ENCODE measurements at places on chromosomes 2 and 18.

DNA sequence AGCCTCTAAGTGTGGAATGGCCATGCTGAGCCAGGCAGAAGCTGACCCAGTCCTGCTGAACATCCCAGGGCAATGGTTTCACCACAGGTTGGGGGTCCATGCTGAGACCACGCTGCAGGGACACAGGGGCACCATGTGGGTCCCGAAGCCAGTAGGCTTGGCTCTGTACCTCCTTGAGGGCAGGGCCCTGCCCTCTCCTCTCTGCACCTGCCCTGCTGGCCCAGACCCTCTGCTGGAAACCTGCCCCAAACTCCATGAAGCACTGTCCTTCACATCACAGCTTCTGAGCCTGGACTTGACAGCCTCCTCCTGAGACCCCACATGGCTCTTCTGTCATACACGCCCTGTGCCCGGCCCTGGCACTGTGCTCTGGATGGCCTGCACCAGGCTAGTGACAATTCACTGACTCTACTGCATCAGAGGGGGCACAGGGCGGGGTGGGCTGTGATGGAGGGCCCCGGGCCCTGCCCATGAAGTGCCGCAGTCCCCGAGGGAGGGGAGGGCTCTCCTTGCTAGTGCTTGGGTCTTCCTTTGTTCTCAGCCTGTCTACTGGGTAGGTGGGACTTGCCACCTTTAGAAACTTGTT is 24.7 kb downstream of the HS6ST1 start:
- no peak for DNase-seq

DNA sequence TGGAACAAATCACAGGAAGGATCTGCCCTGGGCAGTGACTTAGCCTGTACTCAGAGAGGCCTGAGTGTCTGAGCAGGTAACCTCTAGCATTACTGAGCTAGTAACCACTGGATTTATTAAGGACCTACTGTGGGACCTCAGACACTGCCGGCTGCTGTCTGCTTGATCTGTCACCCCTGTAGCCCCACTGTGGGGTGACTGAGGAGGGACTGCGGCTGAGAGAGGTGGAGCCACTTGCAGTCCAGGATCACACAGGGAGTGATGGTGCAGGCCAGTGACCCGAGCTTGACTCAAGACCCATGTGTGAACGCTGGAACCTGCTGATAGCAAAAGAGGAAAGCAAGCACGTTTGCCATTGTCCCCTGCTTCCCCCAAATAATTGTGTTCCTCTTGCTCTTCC is 15.6 kb downstream of the CHMP1B start:
- DNase-seq = no peak

GRCh38 chr2:151119374-151119773 is 142.3 kb downstream of the RBM43 start:
- no peak for DNase-seq

DNA sequence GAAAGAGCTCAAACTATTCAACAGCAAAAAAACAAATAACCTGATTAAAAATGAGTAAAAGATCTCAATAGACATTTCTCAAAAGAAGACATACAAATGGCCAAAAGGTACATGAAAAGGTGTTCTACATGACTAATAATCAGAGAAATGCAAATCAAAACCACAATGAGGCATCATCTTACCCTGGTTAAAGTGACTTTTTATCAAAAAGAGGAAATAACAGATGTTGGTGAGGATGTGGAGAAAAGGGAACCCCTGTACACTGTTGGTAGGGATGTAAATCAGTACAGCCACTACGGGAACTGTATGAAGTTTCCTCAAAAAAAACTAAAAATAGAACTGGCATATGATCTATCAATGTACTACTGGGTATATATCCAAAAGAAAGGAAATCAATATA is 39.8 kb upstream of the TMEM163 start:
- DNase-seq = no peak

DNA sequence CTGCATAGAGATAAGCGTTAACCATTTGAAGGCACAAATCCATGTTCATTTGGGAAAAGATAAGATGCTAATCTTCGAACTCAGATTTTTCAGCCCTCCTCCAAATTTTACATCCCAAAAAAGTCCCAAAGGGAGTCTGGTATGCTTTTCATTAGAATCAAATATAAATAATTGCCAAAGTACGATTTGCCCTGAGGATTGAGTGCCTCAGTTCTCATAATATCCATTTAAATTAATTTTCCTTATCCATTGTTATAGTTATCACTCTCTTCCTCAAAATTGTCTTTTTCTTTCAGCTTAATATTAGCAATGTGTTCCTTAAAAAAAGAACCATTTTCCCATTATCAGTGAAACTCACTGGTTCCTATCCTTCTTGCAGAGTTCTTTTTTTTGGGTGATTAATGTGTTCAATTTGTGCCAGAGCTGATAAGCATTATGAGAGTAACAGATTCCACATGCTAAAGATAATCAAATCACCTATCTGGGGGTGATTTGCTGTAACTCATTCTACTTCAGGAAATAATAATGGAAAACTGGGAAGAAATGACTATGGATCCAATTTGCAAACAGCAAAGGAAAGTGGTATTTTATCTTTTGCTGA is 686 bp downstream of the HNMT start:
- DNase-seq = no peak

DNA sequence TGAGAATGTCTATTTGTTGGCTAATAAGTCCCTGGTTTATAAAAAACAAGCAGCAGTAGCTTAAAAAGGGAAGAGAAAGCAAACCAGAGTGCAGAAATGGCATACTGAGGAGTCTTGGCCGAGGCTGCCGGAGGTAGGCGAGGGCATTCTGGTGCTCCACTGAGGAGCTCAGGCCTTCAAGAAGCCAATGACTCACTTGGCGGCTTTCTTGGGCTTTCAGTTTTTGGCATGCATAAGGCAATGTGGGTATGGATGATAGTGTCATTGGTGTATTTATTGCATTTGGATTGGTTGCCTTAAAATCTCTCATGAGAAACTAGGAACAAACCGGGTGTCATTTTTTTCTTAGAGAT is 119.6 kb upstream of the ARL5A start:
- DNase-seq = no peak

DNA sequence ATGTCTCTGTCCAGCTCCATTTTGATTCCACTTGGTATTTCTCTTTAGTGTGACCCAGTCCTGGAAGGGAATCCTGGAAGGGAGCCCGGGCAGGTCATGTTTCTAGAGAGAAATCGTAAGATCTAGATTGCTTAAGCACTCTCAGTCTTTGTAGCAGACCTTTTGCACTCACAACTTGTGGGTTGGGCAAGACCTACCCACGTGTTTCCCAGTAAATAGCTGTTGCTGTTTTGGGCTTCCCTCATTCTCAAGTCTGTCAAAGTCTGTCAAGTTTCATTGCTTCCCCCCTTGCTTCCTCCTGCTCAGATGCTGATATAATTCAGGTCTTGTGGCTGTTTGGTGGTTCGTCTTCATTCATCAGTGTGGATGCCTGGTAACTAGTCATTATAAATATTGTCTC is 17.4 kb upstream of the NEMP2 start:
- no peak for DNase-seq

DNA sequence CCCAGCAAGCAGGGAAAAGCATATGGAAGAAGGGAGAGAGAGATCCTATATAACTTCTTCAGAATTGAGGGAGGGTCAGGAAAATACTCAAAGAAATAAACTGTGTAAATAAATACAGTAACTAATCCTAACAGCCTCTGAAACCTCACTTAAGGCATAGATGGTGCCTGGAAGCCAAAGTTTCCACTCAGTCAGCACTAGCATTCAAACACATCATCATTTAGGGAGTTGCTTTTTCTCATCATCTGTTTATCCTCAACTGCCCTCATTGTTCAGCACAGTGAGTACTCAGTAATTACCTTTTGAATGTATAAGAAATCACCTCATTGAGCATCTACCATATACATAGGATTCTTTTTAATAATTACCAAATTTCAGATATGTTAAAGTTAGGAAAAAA is 262.9 kb downstream of the C1D start:
- DNase-seq = no peak

DNA sequence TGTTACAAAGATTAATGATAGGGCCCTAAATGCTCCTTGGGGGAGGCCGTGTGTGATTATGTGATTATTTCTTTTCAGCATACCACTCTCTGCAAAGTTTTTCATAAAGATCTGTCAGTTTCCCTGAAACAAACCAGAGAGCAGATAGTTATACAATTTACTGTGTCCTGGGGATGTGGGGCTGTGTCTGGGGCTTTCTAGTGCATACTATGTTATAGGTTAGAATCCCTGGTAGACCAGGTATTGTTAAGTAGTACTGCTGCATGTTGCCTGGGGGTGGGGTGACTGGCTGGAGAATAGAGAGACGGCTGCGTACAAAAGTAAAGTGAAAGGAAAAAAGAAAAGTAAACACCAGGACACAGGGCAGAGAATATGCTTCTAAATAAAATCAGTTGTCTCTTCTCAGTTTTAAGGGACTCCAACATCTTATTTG is 3.3 kb upstream of the CCBE1 start:
- DNase-seq = no peak

- no peak for DNase-seq
These were observed 19.1 kb downstream of the PDK1 start for GRCh38 chr2:172574965-172575364.

GRCh38 chr2:180255981-180256380 is 248.9 kb upstream of the CWC22 start:
- no peak for DNase-seq
